ENCODE measurements at places on chromosomes 1 and 21. TPM values are rescaled to one million over a fixed set of nuclear protein-coding genes. Genes with fewer than 3 reads are reported as not detected.

The CPT2 gene
- 10.1 TPM for total RNA-seq

The TRAF3IP3 gene
- not detected for total RNA-seq

The MYOG gene
- not detected for total RNA-seq

The OLFML3 gene
- 4.1 TPM for total RNA-seq

The EXTL1 gene
- not detected for total RNA-seq

The FMO1 gene
- total RNA-seq: not detected

The KCNJ6 gene
- total RNA-seq: 3.8 TPM

Measured in A549 treated with GW870086 at 1 μM for 4 hours (cell line).